ENCODE measurements at places on chromosomes 1 and 21.

- DNase-seq: no peak
Observed at GRCh38 chr1:195005338-195005737, 1602.9 kb downstream of the KCNT2 start.

GRCh38 chr1:79079770-79080169, 73.2 kb upstream of the ADGRL4 start:
- peak; percentile 4 for DNase-seq

- DNase-seq: no peak
Observed at GRCh38 chr1:220785166-220786056, 1.3 kb upstream of the MTARC1 start.

DNA sequence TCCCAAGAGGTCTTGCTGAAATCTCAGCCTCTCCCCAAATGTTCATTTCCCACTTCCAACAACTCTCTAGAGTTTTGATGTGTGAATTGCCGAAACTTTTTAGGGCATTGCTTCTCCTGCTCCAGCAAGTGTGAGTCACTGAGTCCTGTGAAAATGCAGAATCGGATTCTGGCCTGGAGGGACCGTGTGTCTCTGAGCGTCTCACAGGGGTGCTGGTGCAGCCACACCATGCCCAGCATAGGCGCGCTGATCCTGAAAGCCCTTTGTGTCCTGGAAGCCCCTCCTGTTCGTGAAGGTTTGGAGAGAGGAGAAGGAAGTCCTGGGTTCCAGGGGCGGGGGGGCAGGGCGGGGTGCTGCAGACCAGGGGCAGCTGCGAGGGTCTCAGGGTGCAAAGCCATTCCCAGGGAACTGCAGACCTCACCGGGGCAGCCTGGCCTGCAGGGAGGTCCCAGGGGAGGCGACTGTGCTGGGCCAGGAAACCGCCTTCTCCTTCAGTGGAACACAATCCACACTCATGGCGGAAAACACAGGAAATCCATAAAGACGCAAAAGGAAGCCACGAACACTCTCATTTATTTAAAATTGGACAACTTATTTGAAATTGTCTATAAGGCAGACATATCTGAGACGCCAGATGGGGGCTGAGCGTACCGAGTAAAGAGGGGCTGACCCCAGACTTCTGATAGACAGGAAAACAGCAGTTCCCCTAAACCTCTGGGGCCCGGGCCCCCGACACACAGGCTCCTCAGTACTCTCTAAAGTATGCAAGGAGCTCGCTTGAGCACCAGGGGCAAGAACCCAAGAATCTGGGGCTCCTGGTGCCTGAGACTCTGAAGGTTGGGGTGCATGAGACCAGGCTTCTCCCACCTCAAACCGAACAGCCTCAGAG, 43.5 kb upstream of the ADARB1 start:
- no peak for DNase-seq

- DNase-seq: no peak
Observed at GRCh38 chr1:58572690-58573089, 4.4 kb downstream of the TACSTD2 start.

DNA sequence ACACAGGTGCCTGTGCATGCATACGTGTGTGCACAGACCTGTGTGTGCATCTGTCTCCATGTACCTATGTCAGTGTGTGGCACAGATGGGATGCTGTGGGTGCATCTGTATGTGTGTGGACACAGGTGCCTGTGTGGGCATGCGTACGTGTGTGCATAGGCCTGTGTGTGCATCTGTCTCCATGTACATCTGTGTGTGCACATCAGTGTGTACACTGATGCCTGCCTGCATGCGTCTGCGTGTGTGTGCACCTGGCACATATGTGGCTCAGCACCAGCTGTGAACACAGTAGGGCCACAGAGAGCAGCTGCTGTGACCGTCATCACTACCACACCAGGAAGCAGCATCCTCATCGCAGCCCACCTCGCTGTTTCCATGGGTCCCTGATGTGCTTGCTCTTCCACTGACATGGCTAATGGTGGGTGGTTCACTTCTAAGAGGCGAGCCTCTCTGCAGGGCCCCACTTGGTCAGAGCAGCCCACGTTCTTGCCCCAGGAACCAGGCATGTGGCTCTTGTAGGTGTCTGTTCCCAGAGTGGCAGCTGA, 9.6 kb upstream of the SPATC1L start:
- no peak for DNase-seq

DNA sequence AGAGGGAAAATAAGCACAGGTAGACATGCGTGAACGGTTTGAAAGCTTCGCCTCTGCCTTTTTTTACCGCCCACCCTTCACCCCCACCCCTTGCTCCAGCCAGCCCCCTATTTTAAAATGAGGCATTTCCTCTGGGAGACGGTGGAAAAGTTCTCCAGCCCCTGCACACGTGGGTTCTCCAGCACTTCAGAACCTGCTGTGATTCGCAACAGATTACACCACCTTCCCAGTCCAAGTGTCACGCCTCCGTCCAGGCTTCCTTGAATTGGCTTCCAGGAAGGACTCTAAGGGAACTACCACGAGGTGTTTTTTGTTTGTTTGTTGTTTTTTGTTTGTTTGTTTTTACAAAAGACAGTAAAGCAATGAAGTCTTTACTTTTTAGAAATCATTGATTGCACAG, 2.6 kb downstream of the LRRC7 start:
- DNase-seq: no peak

GRCh38 chr1:56469640-56470371, 109.6 kb downstream of the PLPP3 start:
- no peak for DNase-seq

GRCh38 chr1:203754455-203754864, 10.5 kb upstream of the LAX1 start:
- no peak for DNase-seq

DNA sequence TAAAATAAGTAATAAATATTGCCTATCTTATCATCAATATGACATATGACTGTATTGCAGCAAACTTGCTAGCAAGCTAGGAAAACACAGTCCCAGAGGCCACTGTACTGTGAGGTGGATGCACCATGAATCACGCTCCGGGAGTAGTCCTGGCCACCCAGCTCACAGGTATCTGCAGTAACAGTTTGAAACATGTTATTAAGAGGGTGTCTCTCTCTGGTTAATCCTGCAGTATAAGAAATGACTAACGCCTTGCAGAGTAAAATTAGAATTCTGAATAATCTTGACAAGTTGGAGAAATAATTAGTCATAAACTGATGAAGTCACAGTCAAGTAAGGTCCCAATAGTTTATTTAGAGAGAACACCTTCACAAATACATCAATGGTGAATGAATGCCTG, 34.0 kb upstream of the DPT start:
- DNase-seq: no peak

DNA sequence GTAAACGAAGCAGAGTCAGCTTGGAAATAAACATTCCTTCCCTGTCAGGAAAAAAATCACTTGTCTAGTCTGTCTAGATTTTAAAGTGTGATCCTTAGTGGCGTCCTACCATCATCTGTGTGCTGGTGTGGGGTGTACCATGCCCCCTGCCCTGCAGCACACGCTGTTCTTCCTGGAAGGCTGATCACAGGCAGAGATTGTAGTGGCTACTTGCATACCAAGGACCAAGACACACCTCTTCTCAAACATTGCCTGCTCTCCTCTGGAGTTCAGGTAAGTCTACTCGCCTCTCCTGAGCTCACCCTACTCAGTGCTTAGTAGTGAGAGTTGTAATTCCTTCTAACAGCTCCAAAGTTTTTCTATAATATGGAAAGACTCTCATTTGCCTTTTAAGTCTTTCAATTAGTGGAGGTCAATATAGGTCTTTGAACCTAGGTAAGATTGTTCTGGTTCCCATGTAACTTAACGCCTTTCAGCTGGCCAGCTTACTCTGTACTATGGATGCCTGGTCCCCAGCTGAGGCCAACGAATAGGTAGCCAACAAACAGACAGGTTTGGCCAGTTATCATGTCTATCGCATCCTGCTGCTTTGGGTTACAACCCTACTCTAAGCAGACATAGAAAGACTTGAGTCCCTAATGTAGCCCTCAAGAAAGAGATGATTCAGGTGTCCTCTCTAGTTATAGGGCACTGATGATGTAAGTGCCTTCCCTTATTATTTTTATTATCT, 55.4 kb downstream of the XCL1 start:
- DNase-seq: no peak

All from H54 (cell line).